Gastrocnemius medialis (tissue), 4 donors: ENCODE measurements at places on chromosomes 4 and X.

GRCh38 chr4:165095291-165095690 is 17.4 kb downstream of the TMEM192 start:
- no peak for DNase-seq
- H3K36me3 ChIP-seq: peaks cover 29% of the 10 kb centered on the region
- no peaks in the 10 kb centered on the region for H3K4me1 ChIP-seq
- no peak overlapping the region for H3K4me3 ChIP-seq

- no peak for DNase-seq
- no peaks in the 10 kb centered on the region for H3K4me1 ChIP-seq
- H3K4me3 ChIP-seq: no peak overlapping the region
- no peaks in the 10 kb centered on the region for H3K27me3 ChIP-seq
- peaks cover 9% of the 10 kb centered on the region for H3K36me3 ChIP-seq
These were observed 63.9 kb downstream of the LCORL start for GRCh38 chr4:17957688-17958087.

- no peaks in the 10 kb centered on the region for H3K36me3 ChIP-seq
- no peak overlapping the region for H3K4me3 ChIP-seq
- H3K4me1 ChIP-seq: no peaks in the 10 kb centered on the region
- H3K27me3 ChIP-seq: no peaks in the 10 kb centered on the region
- no peak for DNase-seq
- H3K27ac ChIP-seq: no peak overlapping the region
These were observed 75.9 kb upstream of the NALF2 start for GRCh38 chrX:69428216-69428615.

- no peak overlapping the region for H3K4me3 ChIP-seq
- no peaks in the 10 kb centered on the region for H3K36me3 ChIP-seq
- H3K27ac ChIP-seq: no peak overlapping the region
- H3K4me1 ChIP-seq: no peaks in the 10 kb centered on the region
- DNase-seq: no peak
These were observed 282.3 kb downstream of the INPP4B start for GRCh38 chr4:142563682-142564291.

DNA sequence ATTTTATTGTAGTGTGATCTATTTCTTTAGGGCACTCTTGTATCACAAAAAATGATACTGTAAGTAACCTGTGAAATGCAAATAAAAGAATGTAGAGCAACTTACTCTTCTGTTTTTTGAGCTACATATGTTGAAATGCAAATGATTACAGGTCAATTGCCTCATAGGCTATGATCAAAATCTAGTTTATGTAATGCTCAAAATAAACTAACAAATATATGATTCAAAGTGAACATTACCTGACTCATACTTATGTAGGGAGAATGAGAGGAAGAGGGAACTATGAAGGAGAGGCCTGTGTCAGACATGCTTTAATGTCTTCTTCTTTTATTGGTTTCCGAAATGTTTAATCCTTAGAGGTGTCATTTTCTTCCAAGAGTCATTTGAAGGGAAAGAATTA is 5.0 kb upstream of the RPS6KA3 start:
- H3K36me3 ChIP-seq: no peaks in the 10 kb centered on the region
- no peak overlapping the region for H3K4me3 ChIP-seq
- H3K27me3 ChIP-seq: no peaks in the 10 kb centered on the region
- no peak overlapping the region for H3K27ac ChIP-seq
- no peaks in the 10 kb centered on the region for H3K4me1 ChIP-seq
- DNase-seq: no peak

DNA sequence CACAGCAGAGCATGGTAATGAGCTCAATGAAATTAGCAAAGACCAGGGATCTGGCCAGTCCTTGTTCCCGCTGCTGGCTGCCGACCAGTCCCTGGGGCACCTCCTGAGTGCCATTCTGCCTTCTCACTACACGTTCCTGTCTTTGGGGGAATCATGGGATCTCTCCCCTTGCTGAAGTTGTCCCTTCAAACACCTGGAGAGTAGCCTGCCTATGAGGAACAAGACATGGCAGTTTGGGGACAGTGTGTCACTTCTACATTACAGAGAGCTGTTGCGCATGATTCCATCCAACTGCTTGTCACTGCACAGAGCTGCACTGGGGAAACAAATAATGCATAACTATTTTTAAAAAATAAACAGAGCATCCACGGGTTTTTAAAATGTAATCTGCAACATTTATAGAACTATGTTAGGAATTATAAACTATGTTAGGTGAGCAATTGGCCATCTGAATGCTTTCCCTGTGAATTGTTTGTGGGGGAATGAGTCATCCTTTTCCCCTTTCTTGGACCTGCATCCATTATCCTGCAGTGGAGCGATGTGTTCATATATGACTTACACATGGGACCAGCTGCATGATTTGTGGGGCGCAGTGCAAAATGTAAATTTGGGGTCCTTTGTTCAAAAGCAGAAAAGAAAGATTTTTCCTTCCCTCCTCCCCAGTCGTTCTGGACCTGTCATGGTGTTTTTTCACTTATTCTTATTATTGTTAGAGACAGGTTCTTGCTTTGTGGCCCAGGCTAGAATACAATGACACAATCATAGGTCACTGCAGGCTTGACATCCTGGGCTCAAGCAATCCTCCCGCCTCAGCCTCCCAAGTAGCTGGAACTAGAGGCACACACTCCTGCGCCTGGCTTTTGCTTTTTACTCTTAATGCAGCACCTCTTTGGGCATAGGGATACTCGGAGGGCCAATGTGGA is 115.0 kb upstream of the TBL1X start:
- no peak overlapping the region for H3K27ac ChIP-seq
- no peak overlapping the region for H3K4me3 ChIP-seq
- peaks cover 6% of the 10 kb centered on the region for H3K4me1 ChIP-seq

- H3K4me3 ChIP-seq: no peak overlapping the region
- H3K36me3 ChIP-seq: no peaks in the 10 kb centered on the region
- peaks cover 17% of the 10 kb centered on the region for H3K4me1 ChIP-seq
- peak overlapping the region; percentile 43 for H3K27ac ChIP-seq
These were observed 325.6 kb downstream of the CAMK2D start for GRCh38 chr4:113435893-113436292.

- peak within 1 kb of the TSS; percentile 49 for H3K27ac ChIP-seq
- peak; percentile 13 for DNase-seq
- H3K4me3 ChIP-seq: peak within 1 kb of the TSS; percentile 61
- H3K4me1 ChIP-seq: peaks cover 18% of the 10 kb centered on the region
- H3K27me3 ChIP-seq: peaks cover 15% of the 10 kb centered on the region
- no peaks in the 10 kb centered on the region for H3K36me3 ChIP-seq
These were observed at the start of gene CXXC4 for GRCh38 chr4:104494822-104495559. TSS of gene CXXC4 (minus strand) at chr4:104494894. CDS start at chr4:104491802, 3,092 bp downstream.

GRCh38 chr4:4857001-4857808 is 2.3 kb upstream of the MSX1 start:
- DNase-seq: no peak
- H3K36me3 ChIP-seq: no peaks in the 10 kb centered on the region

DNA sequence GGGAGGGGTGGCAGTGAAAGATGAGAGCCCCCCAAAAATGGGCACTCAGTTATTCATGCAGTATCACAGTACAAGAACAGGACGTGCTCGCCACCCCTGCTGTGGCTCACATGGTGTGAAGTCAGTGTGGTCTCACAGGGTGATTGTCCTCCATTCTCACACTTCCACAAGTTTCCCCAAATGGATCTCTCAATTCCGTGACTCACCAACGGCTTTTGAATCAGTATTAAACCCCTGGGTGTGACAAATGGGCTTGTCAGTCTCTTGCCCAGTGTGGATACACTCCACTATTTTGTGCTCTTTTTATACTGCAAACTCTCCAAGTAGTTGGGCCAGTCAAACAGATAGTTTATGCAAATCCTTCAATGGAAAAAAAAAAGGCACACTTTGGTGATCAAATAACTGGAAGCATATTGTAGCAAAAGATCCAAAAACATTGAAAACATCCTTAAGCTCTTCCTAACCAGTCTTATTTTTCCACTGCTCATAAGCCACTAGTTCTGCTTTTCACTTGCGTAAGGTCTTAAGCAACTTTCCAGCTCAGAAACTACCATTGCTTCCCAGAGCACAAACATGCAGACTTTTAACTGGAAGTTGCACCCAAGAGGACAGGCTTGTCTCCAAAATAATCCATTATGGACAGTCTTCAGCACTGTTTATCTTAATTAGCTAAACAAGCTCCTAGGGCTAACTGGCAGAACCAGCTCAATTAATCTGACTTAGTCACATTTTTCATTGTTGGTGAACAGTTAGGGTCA is 365.7 kb downstream of the PPP3CA start:
- H3K36me3 ChIP-seq: no peaks in the 10 kb centered on the region
- peaks cover 6% of the 10 kb centered on the region for H3K4me1 ChIP-seq
- H3K27ac ChIP-seq: no peak overlapping the region
- H3K4me3 ChIP-seq: no peak overlapping the region
- no peak for DNase-seq
- no peaks in the 10 kb centered on the region for H3K27me3 ChIP-seq

DNA sequence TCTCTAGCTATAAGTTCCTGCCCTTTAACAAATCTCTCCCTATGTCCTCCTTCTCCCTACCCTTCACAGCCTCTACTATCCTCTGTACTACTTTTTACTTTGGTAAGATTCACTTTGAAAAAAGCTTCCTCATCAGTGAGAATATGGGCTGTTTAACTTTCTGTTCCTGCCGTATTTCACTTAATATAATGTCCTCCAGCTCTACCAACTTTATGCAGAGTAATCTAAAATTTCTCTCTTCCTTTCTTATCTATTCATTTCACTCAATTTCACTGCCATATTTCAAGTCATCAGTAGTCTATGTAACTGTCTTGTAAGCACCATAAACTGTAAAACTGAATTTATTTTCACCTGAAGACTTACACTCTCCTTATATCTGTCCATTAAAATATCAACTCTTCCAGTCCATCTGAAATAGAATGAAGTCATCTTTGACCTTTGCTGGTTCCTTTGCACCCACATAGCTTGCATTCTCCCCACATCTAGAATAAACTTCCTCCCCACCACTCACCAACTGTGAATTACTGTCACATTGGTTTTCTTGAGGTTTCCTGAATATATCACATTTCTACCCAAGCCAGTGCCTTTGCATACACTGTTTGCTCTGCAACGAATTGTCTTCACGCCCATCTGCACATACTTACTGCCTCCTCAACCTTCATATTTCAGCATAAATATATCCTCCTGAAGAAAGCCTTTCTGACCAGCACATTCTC is 54.6 kb downstream of the ARAP2 start:
- no peak for DNase-seq
- H3K4me3 ChIP-seq: no peak overlapping the region
- no peak overlapping the region for H3K27ac ChIP-seq
- H3K27me3 ChIP-seq: no peaks in the 10 kb centered on the region
- no peaks in the 10 kb centered on the region for H3K4me1 ChIP-seq

DNA sequence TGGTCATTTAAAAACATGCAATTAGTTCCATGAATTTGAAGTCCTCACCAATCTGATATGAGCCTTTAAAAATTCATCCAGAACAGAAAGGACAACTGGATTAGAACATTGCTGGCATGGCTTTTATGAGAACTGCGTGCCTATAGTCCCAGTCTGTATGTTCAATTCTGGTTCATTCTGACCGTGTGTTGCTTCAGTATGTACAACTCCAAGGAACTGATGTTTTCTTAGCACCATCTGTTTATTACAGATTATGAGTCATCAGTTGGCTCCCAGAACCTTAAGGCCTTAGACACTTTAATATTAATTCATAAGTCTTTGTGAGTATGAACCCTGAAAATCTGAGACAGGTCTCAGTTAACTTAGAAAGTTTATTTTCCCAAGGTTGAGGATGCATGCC is 115.0 kb downstream of the CEP44 start:
- no peaks in the 10 kb centered on the region for H3K36me3 ChIP-seq
- no peak overlapping the region for H3K27ac ChIP-seq
- H3K4me3 ChIP-seq: no peak overlapping the region
- no peak for DNase-seq
- H3K27me3 ChIP-seq: no peaks in the 10 kb centered on the region
- H3K4me1 ChIP-seq: no peaks in the 10 kb centered on the region

DNA sequence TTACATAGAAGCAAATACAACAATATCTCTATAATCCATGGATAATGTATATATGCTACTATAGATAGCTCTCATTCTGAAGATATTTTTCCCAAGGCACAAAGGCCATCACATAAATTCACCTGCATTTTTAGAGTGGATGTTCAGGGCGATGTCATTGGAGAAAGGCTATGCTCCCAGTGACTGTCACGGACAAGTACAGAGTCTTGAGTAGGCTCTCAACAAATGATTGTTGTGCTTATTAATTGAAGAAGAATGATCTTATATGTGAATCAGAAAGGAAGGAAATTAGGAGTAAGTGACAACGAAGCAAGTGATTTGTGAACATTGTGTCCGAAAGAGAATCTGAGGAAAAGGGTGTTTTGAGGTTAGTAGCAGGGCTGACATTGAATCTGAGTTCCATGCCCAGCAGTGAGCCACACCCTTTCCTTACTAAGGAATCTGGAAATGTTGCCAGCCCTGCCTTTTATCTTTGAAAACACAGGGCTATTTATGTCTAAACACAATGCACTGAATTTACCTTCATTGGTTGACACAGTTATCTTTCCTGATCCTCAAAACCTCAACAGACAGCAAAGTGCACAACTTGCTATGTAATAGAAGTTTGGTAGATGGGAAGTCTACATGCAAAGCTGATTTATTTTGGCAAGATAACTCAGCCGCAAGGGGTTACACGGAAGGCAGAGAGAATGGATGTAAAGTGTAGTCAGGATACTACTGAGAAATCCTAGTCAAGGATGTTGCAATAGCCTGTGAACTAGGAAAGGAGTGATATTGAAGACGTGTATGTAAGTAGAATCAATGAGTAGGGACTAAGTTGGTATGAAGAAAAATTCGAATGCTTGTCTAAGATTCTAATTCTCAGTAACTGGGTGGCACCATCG is 50.4 kb downstream of the SORBS2 start:
- H3K36me3 ChIP-seq: no peaks in the 10 kb centered on the region
- H3K27me3 ChIP-seq: no peaks in the 10 kb centered on the region
- DNase-seq: no peak
- H3K27ac ChIP-seq: no peak overlapping the region

DNA sequence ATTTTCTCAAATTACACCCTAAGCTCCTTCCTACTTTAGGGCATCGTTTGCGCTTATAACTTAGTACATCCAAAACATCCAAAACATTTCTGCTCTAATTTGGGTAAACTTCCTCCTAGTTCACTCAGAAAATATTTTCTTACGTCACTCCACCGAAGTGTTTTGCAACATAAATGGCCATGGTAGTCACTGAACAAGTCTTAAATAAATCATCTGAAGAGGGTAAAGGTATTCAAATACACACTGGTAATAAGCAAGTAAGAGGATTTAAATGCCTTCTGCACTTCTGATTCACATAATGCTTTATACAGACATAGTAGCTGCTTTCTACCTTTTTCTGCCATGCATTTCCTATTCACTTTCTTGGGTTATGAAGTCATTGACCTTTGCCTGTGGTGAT is 991.9 kb downstream of the NLGN4X start:
- H3K4me1 ChIP-seq: no peaks in the 10 kb centered on the region
- H3K27ac ChIP-seq: no peak overlapping the region
- H3K36me3 ChIP-seq: no peaks in the 10 kb centered on the region
- no peaks in the 10 kb centered on the region for H3K27me3 ChIP-seq
- no peak overlapping the region for H3K4me3 ChIP-seq
- no peak for DNase-seq

DNA sequence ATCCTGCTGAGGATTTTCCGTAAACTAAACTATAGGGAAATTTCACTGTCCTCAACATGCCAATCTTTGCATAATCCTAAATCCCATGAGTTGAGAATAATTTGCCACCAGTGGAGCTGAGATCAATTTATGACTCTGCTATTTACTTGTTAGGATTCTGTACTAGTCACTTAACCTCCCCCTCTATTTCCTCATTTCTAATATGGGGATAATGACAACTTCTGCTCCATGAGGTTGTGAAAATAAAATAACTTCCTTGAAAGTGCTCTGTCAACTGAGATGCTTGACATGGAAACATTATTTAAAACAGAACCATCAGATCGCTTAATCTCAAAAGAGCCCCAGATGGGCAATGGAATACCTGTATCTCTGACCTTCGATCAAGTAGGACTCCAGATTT is 2.6 kb upstream of the FGF16 start:
- no peak overlapping the region for H3K4me3 ChIP-seq
- no peaks in the 10 kb centered on the region for H3K4me1 ChIP-seq
- no peaks in the 10 kb centered on the region for H3K36me3 ChIP-seq
- peaks cover 30% of the 10 kb centered on the region for H3K27me3 ChIP-seq
- no peak for DNase-seq
